ENCODE measurements at places on chromosomes 12 and 14.

DNA sequence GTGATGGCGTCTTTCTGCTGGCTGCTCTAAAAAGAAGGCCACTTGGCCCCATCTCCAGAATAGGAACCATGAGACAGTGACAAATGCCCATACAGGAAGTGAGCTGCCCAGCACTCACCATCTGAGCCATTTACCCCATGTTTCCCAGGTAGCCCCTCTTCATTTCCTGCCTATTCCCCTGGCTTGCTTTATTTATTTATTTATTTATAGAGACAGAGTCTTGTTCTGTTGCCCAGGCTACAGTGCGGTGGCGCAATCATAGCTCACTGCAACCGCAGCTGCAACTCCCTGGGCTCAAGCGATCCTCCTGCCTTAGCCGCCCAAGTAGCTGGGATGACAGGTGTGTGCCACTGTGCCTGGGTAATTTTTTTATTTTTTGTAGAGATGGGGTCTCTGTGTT lies 71.2 kb downstream of the RIN3 start:
- DNase-seq, result no peak

GRCh38 chr12:76158518-76159321 lies 74.2 kb upstream of the NAP1L1 start:
- DNase-seq, result peak; percentile 80

DNA sequence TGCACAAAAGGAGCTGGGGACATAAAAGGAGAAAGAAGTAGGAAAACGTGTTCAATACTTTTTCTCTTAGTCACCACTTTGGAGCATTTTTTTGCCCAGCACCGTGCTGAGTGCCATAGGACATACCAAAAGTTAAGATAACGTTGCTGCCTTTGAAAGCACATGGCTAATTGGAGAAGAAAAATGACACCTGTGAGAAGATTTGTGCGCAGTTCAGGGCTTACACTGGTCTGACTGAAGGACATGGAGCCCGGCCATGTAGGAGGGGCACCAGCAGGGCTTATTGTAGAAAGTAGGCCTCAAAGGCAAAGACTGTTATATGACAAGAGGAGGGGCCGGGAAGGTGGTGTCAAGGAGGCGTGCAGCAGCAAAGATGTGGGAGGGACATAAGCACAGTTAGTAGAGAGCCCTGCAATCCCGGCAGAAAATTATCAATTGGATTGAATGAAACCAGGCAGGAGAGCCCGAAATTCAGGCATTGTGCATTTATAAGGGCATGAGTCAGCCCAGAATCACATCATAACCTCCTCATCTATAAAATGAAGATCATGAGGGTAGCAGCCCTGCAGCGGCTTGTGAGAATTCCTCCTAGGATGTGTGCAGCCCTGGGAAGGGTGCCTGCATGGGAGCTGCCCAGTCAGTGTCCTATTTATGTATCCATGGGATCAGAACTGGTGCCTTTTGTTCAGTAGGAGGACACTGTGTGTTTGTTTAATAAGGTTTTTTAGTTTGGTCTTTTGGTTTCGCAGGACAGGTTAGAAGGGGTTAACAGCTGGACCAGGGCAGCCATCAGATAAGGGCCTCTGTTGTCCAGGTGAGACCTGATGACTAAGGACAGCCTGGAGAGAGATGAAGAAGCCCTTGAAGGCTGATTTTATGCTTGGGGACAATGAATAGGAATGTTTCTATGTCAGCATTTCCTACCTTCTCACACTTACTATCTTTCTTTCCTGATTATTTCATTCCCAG lies 122.4 kb downstream of the GPR135 start:
- DNase-seq, result no peak

- DNase-seq, result peak; percentile 1
Measured at GRCh38 chr12:3261782-3262359, 184.7 kb downstream of the TSPAN9 start.

- DNase-seq, result no peak
Measured at GRCh38 chr14:28468191-28469151, 298.1 kb upstream of the FOXG1 start.

DNA sequence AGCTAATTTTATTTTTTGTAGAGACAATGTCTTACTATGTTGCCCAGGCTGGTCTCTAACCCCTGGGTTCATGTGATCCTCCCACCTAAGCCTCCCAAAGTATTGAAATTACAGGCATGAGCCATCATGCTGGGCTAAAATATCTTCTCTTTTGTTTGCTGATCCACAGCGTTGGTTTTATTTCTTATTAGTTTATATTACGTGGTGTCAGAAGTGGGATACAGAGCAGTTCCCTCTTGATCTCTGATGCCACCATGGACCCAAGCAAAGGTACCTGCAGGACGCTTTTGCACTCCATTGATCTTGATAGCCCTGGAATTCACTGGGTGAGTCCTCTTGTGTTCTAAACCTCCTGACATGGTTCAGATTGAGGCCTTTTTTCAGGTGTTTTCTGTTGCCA lies 43.8 kb upstream of the RESF1 start:
- DNase-seq, result no peak

DNA sequence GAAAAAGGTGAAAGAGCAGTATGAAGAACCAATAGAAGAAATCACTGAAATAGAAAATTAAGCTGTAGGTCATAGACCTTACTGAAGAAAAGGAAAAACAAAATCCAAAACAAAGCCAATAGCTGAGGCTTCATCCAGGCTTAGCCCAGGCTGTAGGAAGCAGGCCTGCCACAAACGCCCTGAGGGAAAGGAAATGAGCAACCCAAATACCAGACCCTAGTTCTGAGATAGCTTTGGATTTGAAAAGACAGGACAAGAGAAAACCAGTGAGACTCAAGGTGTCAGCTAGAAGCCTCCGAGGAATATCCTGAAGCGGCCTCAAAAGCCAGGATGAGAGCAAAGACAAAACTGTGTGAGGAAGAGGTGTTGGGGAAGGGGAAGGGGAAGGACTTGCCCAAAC lies 79.2 kb downstream of the FERMT2 start:
- no peak for DNase-seq

- DNase-seq, result no peak
Measured at GRCh38 chr14:90349739-90350138, 18.0 kb upstream of the NRDE2 start.

DNA sequence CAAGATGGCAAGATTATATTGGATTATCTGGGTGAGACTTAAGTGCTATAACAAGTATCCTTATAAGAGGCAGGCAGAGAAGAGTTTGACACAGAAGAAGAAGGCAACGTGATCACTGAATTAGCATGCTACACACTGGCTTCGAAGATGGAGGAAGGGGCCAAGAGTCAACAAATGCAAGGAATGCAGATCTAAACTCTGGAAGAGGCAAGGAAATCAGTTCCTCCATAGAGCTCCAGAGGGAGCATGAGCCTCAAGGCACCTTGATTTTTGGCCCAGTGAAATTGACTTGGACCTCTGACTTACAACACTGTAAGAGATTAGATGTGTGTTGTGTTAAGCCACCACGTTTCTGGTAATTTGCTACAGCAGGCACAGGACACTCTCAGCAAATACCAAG lies 536.4 kb upstream of the SEL1L start:
- no peak for DNase-seq
